ENCODE measurements at places on chromosomes 7 and 10.
A peak's percentile ranks its signal among the peaks of the same experiment; 100 is the strongest.

GRCh38 chr7:111011520-111011919, 79.4 kb upstream of the LRRN3 start:
- DNase-seq = no peak

DNA sequence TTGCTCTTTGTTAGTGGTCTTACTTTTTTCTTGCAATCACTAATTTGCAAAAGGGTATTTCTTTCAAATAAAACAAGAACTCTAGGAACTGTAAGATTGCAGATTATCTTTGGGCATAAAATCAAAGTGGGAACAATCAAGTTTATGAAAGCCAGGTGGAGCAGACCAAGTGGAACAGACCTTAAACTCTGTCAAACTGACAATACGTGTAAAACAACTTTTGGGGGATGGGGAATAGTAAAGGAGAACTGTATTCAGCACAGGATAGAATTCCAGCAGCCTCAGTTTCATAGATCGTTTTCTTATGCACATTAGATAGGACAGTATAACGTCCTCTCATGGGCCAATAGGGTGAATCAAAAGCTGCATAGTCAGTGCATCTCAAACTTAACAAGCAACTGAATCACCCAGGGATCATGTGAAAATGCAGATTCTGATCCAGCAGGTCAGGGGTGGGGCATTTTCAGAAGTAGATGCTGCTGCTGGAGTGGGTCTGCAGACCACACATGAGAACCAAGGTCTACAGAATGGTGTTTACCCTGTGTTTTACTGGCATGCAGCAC, 120.7 kb downstream of the PIP4K2A start:
- no peak for DNase-seq

- no peak for DNase-seq
Measured at GRCh38 chr7:7349156-7349555, 166.8 kb downstream of the C1GALT1 start.

- no peak for DNase-seq
Measured at GRCh38 chr7:47724335-47724982, 142.5 kb upstream of the TNS3 start.

DNA sequence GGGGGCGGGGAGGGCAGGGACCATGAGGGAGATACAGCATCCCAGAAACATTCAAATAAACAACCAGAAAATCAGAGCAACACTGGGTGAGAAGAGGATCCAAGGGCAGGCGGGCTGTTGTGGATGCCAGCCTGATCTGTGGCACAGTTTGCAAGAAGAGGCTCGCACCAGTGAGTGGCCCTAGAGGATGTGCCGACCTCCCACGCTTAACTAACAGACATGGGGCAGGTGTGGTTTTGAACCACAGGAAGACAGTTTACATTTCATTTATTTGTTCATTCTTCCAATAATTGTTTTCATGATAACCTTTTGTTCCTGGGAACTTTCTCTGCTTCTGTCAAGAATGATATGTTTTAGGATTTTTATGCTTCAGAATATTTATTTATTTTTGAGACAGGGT, 115.6 kb downstream of the ZNF248 start:
- DNase-seq = no peak

- no peak for DNase-seq
Measured at GRCh38 chr10:33653584-33654367, 319.3 kb upstream of the NRP1 start.

GRCh38 chr10:82288461-82288881, 413.5 kb downstream of the NRG3 start:
- DNase-seq = no peak

- DNase-seq = no peak
Measured at GRCh38 chr10:58712141-58712540, 199.5 kb downstream of the BICC1 start.

- DNase-seq = no peak
Measured at GRCh38 chr7:31100871-31101270, 48.8 kb downstream of the ADCYAP1R1 start.

- DNase-seq = no peak
Measured at GRCh38 chr7:45583296-45583695, 9.1 kb downstream of the ADCY1 start.

DNA sequence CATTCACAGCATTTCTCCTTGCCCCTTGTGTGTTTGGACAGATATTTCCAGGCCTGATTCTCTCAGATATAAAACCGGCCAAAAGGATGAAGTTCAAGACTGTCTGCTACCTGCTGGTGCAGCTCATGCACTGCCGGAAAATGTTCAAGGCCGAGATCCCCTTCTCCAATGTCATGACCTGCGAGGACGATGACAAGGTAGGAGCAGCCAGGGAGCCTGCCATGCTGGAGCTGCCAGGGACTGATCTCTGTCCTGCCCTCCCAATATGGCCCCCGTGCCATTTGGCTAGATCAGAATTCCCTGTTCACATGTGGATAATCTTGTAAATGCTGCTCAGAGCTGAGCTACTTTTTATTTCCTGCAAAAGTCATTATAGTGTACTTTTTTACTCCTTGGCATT, 87.8 kb downstream of the ADCY1 start:
- DNase-seq = no peak

DNA sequence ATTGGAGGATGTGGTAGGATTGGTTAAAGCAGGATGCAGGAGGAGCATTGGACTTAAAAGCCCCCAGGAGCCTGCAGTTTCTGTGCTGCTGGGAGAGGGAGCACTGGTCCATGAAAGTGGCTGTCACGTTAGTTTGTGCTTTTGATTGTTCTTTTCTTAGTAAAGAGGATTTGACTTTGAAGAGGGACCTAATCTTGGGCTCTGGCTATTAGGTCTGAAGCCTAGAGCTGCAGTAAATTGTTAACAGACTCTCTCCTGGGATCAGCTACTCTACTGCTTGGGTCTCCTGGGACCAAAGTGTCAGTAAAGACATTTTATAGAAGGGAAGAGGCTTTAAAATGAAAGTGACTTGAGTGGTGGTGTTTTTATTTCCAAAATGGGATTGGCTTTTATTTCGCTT, 3.7 kb downstream of the ZFYVE27 start:
- DNase-seq = no peak

DNA sequence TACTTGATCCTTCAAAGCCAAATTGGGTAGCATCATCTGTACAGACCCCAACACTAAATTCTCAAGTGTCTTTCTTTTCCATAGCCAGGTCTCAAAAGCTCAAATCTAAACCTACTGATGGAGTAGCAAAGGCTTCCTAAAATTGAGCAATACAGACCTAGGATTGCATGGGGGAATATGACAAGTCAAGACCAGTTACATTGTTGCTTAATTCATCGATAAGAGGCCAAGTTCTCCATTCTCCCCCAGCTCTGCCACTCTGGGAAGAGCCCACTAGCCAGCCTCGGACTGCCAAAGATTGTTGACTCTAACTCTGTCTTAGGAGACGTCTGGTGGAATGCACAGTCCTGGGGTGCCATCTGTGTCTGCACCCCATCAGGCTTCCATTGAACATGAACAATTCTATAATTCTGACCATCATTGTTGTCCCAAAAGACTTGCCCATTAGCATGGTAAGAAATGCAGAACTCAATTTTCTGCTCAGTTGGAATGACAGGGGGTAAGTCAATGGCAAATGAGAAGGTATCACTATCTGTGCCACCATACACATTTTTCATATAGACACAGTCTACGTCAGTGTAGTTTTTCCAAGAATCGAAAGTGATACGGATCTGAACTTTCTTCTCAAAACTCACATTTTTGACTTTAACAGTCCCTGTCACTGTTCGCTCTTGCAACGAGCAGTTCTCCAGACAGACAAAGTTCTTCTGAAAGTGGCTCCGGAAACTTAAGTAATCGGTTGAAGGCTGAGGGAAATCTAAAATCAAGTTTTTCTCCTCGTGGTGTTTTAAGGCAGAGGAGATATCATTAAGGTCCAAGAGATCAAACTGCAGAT, 2.9 kb downstream of the PPP1R3C start:
- no peak for DNase-seq

DNA sequence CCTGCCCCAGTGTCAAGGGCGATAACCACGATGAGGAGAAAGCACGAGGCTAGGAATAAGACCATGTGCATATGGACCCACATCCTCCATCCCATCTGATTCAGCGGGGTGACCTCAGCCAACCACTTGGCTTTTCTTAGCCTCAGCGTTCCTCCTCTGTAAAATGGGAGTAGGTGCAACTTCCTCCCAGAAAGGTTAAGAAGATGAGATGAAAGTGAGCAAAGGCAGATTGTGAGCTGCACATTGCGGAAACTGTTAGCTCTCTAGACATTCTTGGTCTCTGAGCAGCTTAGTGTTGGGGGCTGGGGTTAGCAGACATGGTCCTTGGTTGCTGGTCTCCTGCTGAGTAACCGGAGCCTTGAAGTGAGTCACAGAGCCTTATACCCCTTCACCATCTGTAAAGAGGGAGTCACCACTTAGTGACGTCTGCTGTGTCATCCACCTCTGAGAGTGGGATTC, 497.3 kb upstream of the GALNT17 start:
- peak; percentile 6 for DNase-seq

- DNase-seq = no peak
Measured at GRCh38 chr10:131143425-131144165, 167.9 kb downstream of the TCERG1L start.

- DNase-seq = no peak
Measured at GRCh38 chr7:151428378-151429236, 11.3 kb downstream of the CRYGN start.

- DNase-seq = no peak
Measured at GRCh38 chr7:43785420-43785819, 26.9 kb downstream of the BLVRA start.

- no peak for DNase-seq
Measured at GRCh38 chr10:63288170-63288569, 155.0 kb downstream of the NRBF2 start.

DNA sequence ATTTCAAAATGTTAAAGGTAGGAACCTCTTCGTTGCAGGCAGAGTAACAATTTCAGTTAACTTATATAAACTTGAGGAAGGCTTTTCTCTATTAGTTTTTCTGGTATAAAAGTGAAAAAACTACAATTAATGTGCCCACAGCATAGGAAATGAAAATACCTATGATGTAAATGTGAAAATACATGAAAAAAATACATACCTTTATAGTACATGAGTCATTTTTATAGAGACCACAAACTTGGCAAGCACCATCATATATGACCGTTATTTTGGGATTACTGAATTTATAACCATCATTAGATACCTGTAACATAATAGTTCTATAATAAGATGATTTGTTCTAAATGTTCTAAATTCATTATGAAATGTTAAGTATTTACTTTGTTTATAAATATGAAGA, 42.7 kb downstream of the VWDE start:
- no peak for DNase-seq

DNA sequence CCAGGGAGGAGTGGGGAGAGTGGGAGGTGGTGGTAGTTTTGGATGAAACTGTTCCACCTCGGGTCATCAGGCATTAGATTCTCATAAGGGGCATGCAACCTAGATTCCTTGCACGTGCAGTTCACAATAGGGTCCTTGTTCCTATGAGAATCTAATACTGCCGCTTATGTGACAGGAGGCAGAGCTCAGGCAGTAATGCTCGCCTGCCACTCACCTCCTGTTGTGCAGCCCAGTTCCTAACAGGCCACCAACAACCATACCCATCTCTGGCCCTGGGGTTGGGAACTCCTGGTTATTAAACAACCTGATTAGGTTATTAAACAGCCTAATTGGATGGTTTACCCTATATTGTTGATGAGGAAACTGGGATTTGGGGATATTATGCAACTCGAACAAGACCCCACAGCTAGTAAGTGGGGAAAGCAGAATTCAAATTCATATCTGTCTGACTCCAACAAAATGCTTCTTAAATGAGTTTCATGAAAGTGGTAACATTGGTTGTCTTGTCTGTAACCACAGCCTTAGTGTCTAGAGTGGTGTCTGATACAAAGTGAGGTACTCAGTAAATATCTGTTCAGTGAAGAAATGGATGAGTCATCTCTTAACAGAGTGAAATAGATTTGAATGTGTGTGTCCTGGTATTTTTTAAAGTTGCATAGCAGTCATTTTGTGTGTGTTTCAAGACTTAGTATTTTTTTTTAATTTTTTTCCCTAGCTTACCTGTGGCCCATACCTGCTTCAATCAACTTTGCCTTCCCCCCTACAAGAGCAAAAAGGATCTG, 101.6 kb downstream of the HECTD2 start:
- no peak for DNase-seq

DNA sequence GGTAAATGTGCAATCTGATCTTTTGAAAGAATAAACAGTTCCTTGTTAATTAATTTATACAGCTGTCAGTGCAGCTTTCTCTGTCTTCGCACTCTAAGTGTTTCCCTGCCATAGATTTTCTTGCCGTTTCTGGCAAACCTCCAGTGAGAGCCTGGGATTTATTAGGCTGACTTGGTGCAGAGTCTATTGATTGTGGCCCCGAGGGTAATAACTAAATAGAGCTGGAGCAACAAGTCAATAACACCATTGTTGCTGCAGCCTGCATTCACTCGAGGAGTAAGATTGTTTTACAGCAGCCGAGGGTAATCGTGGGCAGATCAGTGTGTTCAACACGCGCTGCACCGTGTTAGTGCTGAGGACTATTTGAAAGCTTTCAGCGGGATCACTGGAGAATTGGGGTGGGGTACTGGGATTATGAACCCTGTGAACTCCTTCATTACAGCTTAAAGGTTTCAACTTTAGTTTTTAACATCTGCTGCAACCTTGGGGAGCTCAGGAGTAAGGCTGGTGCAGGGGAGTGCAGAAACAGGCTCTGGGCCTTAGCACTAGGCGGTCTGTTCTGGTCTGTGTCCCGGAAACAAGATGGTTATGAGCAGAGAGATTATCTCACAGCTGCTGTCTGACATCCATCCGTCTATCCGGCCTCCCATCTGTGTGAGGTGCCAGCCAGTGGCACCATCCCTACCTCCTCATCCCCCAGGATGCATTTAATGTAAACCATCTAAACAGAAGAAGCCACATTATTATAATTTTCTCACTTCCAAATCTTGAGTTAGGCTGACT, 174.0 kb upstream of the TCF7L2 start:
- DNase-seq = no peak

GRCh38 chr7:135414850-135415439, 95.0 kb downstream of the CNOT4 start:
- no peak for DNase-seq

GRCh38 chr10:124650820-124651401, 93.3 kb downstream of the FAM53B start:
- DNase-seq = peak; percentile 59

- DNase-seq = no peak
Measured at GRCh38 chr10:123636598-123637325, 29.4 kb upstream of the GPR26 start.

DNA sequence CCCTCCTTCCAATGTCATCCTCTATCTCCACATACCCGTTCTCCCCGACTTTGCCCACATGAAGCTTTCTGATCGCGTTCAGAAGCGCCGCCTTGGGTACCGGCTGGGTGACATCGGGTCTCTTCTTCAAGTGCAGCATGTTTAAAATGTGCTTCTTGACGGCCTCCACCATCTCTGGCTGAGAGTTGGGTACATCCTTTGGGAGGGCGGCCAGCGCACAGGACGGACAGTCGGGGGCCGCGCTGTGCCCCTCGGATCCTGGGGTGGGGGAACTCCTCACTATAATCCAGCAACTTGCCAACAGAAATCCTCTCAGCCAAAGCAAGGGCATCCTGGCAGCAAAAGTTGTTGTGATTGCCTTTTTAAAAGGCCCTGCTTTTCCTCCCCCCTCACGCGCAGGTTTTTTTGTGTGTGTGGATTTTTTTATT, 2.8 kb downstream of the INHBA start:
- no peak for DNase-seq

All from stimulated activated CD8-positive, alpha-beta memory T cell treated with anti-CD3 and anti-CD28 coated beads, Interleukin-15, amount 100 ng/mL, for 48 hours (primary cell).